Coronary artery (tissue), 2 donors: ENCODE measurements at places on chromosomes 4 and X.

DNA sequence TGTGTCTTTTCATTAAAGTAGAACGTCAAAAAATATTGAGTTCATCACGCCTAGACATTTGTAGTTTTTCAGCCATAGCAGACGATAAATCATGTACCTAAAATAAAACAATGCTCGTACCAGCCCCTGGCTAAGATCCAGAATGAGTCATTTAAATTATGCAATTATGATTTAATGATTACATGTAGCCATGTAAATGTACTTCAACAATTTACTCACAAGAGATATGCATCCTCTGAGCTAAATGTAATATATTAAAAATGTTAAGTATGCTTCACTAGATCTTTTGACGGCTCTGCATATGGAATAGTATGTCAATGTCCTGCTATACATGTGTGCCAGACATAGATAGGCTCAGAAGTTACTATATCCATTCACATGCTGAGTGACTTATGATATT is 1077.8 kb downstream of the ARAP2 start:
- no peak for DNase-seq

- no peak for DNase-seq
These were observed 262.3 kb downstream of the KCTD8 start for GRCh38 chr4:44186096-44186849.

DNA sequence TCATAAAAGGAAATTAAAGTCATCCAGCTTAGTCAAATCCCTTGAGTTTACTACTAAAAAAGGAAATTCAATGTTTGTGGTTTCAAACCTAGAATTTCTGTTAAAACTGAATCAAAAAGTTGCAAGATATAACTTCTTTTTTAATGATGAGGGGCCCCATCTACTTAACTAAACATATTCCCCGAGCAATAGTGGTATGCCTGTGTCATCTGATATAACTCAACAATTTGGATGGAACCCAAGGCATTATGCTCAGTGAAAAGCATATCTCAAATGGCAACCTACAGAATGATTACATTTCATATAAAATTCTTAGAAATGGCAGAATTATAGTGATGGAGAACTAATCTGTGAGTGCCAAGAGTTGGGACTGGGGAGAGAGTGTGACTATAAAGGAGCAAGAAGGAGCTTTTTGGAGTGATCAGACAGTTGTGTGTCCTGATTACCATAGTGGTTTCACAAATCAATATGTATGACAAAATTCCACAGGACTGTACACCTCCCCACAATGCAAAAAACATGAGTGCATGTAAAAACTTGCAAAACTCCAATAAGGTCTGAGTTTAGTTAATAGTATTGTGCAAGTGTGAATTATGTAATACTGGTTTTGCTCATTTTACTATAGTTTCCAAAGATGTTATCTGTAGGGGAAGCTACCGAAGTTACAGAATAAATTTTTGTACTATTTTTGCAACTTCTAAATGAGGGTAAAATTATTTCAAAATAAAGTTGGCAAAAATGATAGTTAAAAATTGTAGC is 323.2 kb downstream of the ARHGAP24 start:
- no peak for DNase-seq

DNA sequence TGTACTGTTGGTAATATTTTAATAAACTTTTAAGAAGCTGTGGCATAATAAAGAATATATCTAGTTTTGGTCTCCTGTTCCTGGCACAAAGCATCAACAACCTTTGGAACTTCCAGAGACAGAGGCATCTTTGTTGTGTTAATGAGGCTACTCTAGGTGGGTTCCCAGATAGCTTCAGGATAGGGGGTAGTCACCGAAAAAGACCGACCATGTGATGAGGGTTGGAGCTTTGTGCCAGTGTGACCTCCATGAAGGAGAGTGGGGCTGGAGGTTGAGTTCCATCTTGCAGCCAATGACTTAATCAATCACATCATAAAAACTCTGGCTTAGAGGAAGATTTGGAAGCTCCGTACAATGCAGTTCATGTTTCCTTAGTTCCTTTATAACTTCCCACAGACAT is 9.9 kb downstream of the PPAT start:
- DNase-seq = no peak

GRCh38 chrX:120090208-120090607 is 12.7 kb upstream of the RHOXF2B start:
- no peak for DNase-seq

DNA sequence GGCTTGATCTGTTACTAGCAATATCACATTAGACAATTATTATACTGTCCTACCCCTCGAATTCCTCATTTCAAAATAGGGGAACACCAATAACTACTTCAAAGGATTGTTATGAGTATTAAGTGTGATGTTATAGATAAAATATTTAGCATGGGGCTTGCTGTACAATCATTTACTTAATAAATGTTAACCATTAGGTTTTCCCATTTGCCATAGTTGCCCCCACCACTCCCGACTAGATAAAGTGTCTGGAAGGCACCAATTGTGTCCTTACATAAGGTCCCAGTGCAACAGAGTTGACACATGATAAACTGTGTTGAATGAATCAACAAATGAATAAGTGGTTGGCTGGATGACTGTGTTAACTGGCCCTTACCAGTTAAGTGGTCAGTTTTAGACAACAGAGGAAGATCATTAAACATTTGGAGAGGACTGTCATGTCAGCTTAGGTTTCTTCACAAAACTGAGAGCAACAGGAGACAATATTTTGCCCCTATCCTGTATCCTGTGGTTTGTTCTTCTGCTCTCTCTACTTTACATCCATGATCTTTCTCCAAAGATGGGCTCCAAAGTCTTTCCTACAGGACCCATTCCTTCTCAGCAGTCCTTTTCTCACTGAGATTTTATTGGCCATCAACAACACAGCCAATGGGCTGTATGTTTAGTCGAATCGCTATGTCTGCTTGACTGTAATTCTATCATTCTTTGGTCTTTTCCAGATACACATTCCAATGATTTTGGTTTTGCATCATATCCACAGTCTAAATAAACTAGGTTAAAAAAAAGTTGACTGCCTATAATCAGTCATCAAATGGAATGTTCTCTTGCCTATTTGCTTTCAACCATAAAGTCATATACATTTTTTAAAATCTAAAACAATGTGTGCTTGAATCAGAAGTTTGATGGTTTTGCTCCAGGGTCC is 74.4 kb downstream of the RNF150 start:
- no peak for DNase-seq

GRCh38 chr4:2948895-2949781 is 14.1 kb downstream of the NOP14 start:
- peak; percentile 56 for DNase-seq

GRCh38 chrX:107747596-107748161 is 27.9 kb downstream of the TSC22D3 start:
- no peak for DNase-seq

DNA sequence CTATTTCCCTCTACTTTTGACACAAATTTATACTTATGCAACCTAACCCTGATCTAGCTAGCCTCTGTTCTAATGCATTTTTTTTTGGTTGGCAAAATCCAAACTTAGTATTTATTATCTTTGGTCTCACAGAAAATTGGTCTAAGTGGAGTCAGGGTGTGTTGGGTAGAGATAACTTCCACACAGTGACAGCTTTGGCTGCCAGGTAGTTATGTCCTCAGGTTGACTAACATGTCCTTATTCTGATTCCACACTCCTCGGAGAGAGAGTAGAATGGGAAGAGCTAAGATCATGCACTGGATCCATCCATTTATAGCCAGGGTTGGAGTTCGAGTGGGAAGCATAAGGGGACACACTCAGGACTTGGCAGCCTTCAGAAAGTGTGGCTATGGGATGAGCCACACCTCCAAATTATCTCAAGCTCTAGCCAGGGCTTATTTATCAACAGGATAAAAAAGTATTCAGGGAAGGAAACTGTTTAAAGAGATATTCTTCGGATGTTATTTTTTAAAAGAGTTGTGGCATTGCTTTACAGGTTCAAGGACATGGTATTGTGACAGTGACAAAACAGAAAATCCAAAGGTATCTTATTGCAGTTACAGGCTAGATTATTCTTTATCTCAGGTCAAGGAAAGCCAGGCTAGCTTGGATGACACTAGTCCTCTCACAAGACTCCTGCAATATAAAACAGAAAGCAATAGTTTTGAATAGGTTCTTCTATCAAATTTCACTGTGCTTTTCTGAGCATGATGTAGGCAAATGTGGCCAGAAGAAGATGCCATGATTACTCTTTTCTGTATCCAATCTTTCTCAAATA is 51.5 kb downstream of the NPY1R start:
- DNase-seq = no peak

GRCh38 chr4:143352720-143353119 is 16.0 kb downstream of the GAB1 start:
- DNase-seq = no peak

- DNase-seq = no peak
These were observed 126.4 kb upstream of the NOCT start for GRCh38 chr4:138889216-138889615.

- no peak for DNase-seq
These were observed 109.8 kb downstream of the PARM1 start for GRCh38 chr4:75042601-75043208.

- peak; percentile 55 for DNase-seq
These were observed 12.4 kb upstream of the PJA1 start for GRCh38 chrX:69177511-69178162.

GRCh38 chr4:92231511-92231910 is 72.3 kb upstream of the GRID2 start:
- no peak for DNase-seq

GRCh38 chr4:159480826-159481225 is 377.9 kb downstream of the RAPGEF2 start:
- DNase-seq = no peak

DNA sequence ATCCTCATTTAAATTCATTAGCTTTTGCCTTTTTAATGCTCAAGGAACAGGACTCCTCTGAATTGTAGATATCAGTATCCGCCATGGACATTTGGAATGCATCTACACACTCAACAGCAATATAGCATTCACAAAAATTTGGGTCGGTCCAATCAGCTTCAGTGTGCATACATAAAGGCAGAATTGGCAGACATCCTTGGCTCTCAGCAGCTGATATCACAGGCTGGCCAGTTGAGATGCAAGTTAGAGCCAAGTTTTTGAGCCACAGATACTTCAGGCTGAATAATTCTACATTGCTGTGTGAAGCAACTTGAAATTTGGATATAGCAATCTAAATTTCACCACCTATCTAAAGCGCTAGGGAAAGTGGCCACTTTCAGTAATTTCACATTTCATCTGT is 821.1 kb downstream of the PCDH19 start:
- DNase-seq = no peak

- DNase-seq = no peak
These were observed 235.3 kb downstream of the TENM3 start for GRCh38 chr4:182478475-182478874.

DNA sequence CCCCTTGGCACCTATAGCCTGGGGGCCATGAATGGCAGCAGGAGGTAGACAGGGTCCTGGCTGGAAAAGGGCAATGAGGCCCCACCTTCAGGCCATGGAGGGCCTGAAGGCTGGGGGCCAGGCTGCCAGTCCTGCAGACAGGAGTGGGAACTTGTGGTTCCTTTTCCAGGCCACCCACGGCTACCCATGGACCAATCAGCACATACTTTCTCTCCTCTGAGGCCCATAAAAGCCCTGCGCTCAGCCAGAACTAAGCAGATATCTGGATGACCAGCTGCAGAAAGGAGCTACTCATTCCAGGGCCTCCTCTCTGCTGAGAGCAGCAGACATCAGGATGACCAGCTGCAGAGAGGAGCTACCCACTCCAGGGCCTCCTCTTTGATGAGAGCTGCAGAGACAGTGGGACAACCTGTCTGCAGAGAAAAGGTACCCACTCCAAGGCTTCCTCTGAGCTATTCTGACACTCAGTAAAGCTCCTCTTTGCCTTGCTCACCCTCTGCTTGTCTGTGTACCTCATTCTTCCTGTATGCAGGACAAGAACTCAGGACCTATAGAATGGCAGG is 67.2 kb downstream of the NAA11 start:
- no peak for DNase-seq

DNA sequence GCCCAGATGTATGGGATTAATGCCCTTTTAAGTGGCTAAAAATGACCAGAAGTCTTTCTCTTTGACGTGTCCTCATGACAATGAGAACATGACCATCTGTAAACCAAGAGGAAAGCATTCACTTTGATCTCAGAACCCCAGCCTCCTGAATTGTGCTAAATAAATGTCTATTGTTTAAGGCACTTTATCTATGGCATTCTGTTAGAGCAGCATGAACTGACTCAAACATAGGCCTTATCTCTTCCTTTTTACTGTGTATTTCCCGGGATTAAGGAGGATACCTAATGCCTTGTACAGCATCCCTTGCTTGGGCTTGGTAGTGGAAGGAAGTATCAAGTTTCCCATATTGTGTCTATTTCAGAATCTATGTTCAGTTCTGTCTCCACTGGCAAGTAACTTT is 47.2 kb upstream of the HS3ST1 start:
- DNase-seq = no peak

- no peak for DNase-seq
These were observed 102.1 kb upstream of the STS start for GRCh38 chrX:7045238-7045955.

- peak; percentile 91 for DNase-seq
These were observed 35.9 kb upstream of the GRPEL1 start for GRCh38 chr4:7103607-7104365.

DNA sequence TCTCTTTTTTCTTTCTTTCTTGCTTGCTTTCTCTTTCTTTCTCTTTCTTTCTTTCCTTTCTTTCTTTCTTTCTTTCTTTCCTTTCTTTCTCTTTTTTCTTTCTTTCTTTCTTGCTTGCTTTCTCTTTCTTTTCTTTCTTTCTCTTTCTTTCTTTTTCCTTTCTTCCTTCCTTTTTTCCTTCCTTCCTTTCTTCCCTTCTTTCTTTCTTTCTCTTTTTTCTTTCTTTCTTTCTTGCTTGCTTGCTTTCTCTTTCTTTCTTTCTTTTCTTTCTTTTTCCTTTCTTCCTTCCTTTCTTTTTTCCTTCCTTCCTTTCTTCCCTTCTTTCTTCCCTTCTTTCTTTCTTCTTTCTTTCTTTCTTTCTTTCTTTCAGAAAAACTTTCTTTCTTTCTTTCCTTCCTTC is 108.1 kb upstream of the SHOX start:
- DNase-seq = no peak

- DNase-seq = no peak
These were observed 29.9 kb downstream of the DKK2 start for GRCh38 chr4:107006218-107006617.

DNA sequence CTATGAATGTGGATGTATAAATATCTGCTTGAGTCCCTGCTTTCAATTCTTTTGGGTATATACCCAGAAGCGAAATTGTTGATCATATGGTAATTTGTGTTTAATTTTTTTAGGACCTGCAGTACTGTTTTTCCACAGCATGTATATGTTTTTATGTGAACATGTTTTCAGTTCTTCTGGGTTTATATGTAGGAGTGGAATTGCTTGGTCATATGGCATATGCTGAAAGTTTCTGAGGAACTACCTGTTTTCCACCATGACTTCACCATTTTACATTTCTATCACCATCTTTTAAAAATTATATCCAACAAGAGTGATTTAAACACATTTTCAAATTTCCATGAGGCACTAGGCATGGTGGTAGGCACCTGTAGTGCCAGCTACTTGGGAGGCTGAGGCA is 8.2 kb downstream of the PPAT start:
- DNase-seq = no peak
